ENCODE measurements at places on chromosomes 5 and 9.

DNA sequence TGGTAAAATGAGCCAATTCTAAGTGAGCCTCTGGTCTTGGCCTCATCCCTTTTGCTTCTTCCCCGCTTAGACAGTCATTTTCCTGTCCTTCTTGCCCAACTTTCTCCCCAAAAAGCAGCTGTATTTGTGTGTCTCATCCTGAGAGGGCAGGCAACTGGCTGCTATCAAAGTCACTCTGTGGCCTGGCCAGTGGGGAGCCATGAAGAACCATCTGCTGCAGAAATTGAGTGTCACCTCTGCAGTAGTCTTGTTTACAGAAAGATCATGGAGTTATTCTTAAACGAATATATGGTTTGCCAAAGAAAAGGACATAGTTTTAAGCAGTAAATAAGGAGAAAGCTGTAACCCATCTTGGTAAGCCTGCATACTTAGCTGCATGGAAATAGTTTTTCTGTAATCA is 233.6 kb upstream of the ELAVL2 start:
- DNase-seq: no peak

GRCh38 chr5:21774801-21775200 is 1078.3 kb downstream of the CDH12 start:
- DNase-seq: peak; percentile 55

GRCh38 chr9:137045294-137046087 is 486 bp downstream of the NPDC1 start:
- no peak for DNase-seq

- no peak for DNase-seq
These were observed 88.1 kb downstream of the OTULIN start for GRCh38 chr5:14752497-14753071.

- DNase-seq: no peak
These were observed 1584.3 kb upstream of the NUDT12 start for GRCh38 chr5:105146867-105147266.

- no peak for DNase-seq
These were observed 40.0 kb downstream of the ZFAND5 start for GRCh38 chr9:72324974-72325373.

GRCh38 chr5:9951865-9952516 is 297.7 kb downstream of the ATPSCKMT start:
- DNase-seq: no peak

DNA sequence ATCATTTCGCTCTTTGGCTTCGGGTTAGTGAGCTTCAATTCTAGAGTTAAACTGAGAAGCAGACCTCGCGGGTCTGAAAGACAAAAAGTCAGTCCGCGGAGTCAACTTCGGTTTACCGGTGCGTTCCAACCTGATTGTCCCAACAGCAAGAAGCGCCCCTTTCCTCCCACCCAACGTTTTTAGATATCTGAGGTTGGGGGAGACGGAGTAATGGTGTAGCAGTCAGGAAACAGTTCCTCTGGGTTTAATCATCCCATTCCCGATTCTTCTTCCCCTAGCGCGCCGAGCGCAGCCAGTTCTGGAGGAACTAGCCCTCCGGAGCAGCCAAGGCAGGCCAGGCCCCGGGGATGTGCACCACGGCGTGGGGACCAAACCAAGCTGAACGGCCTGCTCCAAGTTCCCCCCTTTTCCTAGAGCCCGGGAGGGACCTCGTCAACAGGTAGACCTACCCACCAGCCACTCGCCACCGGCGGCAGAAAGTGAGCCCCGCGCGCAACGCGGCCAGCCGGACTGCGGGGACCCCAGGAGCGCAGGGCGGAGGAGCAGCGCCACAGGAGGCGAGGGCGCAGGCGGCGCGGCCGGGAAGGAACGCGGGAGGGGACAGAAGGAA is 622 bp upstream of the ISL1 start:
- DNase-seq: no peak
